Psoas muscle (tissue), 8 donors: ENCODE measurements at places on chromosomes 7 and 10. TPM values are rescaled to one million over a fixed set of nuclear protein-coding genes. Genes with fewer than 3 reads are reported as not detected.
A peak's percentile ranks its signal among the peaks of the same experiment; 100 is the strongest.

DNA sequence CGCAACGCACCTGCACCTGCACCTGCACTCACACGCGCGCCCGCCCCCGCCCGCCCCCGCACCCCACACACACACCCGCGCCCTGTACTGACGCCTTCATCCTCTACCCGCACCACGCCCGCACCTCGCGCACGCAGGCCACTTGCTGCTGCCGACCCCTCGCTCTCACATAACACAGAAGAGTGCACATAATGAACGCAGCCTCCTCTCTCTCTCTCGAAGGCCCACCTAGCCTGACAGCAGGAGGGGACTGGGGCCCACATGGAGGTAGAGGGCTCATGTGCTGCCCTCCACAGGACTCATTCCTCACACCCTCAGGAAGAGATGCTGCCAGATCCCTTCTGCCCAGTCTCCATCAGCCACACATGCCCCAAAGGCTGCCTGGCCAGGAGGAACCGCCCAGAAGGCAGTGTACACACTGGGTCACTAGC is 432 bp upstream of the CAMK2B start:
- DNase-seq = no peak

DNA sequence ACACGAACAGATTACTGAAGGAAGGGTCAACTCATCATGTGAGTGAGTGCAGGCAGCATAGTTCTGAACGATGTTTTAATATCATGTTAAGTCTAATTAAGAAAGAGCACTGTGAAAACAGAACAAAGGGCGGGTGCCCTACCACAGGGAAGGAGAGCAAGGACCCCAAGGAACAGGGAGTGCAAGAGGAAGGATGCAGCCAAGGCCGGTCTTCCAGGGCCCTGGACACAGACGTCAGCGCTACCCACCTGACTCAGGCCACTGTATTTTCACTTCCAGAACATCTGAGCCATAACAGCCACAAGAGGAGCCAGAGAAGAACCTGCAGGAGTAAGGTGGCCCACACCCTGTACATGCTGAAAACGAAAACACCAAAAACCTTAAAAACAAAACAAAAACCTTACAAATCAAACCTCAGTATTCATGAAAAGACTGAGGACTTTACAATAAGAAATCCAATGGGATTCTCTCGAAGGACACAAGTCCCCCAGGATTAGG is 506.1 kb upstream of the AKR1E2 start:
- DNase-seq = no peak

DNA sequence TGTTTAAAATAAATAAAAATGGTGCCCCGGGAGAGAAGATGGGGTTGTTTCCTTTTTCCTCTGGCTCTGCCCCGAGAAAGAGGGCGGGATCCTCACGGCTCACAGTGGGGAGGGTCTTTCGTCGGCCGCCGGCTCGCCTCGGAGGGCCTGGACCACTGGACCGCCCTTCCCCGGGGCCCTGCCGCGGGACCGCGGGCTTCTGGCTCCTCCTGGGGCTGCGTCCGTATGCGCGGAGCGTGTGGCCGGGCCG is 3.5 kb upstream of the IGF2BP3 start:
- no peak for DNase-seq

DNA sequence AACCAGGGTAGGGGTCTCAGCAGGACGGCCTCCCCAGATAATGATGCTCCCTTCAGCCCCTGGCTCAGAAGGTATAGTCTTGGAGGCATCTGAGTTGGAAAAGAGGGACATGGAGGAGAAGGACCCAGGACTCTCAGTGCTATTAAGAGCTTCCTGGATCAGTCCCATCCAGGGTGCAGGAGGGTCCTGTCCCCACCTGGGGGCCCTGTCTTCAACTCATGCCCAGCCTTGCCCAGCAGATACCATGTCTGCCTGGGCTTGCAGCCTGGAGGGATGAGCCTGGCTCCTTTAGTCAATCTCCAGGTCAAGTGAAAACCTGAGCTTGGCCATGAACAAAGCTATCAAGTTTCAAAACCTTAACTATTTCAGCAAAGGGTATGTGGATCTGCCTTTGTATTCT is 67.6 kb downstream of the PRTFDC1 start:
- DNase-seq = no peak

- peak; percentile 56 for DNase-seq
Measured at GRCh38 chr7:98870121-98870651, 372 bp upstream of the TMEM130 start.

DNA sequence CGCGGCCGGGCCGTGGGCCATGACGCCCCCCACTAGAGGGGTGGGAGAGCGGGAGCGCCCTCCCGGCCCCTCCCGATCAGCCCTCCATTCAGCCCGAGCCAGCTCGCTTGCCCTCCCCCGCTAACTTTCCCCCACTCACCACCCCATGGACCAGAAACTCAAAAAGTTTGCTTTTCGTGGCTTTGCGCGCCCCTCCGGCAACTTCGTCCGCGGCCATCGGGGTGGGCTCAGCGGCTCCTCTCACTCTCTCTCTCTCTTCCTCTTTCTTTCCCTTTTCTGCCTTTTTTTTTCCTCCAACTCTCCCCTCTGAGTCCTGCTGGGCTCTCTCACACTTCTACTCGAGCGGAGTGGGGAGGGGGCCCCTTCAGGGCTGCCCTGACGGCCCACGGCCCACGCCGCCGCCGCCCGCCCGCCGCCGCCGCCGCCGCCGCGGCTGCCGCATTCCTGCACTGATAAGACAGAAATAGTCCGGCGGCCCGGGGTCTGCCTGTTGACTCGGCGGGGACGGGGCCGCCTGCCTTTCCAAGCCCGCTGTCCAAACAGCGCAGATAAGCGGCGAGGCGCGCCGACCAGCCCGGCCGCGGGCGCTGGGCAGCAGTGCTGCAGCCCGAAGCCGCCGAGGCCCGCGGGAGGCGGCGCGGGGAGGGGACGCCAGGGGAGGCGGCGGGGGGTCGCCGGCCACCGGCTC is at the start of gene SMARCD3:
Gene SMARCD3, minus strand, starts transcription at position 349 of the 688 bp plus-strand sequence. Its CDS starts 132 bp downstream, at position 217.
- peak; percentile 83 for DNase-seq

GRCh38 chr7:136056651-136057231 is 79.6 kb upstream of the MTPN start:
- no peak for DNase-seq

GRCh38 chr10:58275908-58276307 is 6.9 kb downstream of the CISD1 start:
- no peak for DNase-seq

GRCh38 chr7:63900394-63901203 is 98.0 kb upstream of the ZNF722 start:
- peak; percentile 95 for DNase-seq

- no peak for DNase-seq
Measured at GRCh38 chr10:116215651-116216050, 57.4 kb downstream of the GFRA1 start.

GRCh38 chr7:128157906-128158305 is 83.2 kb upstream of the LEP start:
- DNase-seq = no peak

DNA sequence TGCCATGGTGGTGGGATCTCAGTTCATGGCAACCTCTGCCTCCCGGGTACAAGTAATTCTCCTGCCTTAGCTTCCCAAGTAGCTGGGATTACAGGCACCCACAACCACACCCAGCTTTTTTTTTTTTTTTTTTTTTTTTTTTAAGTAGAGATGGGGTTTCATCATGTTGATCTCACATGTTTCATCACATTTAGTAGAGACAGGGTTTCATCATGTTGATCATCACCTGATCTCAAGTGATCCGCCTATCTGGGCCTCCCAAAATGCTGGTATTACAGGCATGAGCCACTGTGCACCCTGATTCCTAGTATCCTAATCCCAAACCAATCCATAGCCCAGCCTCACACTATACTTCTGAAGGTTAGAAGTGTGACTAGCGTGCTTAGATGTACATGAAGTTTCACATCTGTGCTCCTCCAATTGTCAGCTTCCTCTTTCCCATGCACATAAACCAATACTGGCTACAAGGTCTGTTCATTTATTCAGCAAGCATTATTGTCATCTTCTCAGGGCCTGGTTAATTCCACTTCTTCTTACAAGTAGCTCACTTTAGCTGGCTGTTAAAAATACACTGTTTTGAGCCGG is 6.8 kb upstream of the NAT16 start:
- DNase-seq = no peak

- DNase-seq = no peak
Measured at GRCh38 chr10:59901470-59901869, 4.9 kb downstream of the CCDC6 start.

DNA sequence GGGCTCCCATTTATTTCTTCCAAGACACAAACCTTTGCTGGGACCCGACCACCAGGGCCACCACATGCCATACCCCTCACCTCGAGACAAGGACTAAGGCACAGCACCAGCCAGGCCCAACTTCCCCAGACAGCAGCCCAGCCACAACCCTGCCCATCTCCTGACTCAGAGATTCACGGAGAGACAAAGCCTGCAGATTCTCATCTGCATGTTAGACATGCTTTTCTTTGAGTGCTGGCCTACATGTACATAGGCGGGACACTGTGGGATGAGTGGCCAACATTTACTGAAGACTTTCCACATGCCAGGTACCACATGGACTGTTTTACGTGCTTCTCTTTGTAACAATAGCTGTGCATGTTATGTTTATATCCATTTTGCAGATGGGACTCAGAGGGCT is 221.3 kb upstream of the ZMIZ1 start:
- DNase-seq = no peak

DNA sequence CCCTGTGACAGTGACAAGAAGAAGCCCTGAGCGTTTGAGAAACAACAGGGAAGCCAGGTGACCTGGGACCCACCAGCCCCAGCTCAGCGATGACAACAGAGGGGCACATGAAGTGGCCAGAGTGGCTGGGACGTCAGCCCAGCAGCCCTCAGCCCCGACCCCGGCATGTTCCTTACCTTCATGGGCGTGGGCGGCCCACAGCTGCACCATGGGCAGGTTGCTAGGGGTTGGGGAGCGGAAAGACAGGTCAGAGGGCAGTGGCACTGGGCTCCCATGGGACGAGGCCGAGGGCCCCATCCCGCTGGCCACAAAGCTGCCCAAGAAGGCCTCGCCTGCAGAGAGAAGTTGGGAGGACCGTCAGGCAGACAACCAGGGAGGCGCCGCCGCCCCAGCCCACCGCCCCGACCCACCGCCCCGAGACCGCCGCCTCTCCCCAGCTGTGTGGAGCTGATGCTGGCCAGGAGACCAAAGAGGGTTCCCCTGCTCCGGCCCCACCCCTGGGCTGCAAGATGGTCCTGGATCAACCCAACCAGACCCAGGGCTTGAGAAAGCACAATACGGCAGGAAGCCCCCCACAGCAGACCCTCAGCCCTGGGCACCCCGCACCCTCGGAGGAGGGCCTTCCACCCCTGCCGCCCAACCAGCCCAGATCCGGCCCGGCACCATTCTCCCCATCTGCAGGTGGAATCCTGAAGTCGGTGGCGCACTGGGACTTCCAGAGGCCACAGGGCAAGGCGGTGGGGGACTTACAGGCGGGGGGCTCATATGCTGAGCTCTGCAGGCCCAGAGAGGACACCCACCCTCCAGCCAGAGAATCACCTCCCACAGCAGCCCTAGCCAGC is 29.1 kb downstream of the TNRC18 start:
- DNase-seq = no peak

GRCh38 chr7:121752706-121753105 is 120.3 kb upstream of the PTPRZ1 start:
- no peak for DNase-seq

DNA sequence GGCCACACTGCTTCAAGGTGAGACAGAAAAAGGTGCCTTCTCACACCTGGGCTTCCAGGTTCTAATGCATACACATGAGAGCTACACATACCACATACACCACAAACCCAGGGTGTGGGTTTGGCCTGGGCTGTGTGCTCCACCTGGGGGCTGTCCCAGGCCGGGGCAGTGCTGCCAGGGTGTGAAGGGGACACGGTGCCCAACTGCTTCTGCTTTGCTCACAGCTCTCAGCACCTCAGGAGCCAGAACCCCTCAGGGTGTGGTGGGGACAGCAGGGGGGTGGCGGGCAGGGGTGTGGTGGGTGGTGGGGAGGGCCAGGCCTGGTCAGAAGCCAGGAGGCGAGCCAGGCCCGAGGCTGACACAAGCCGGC is 51.1 kb downstream of the TMEM209 start:
- DNase-seq = no peak

DNA sequence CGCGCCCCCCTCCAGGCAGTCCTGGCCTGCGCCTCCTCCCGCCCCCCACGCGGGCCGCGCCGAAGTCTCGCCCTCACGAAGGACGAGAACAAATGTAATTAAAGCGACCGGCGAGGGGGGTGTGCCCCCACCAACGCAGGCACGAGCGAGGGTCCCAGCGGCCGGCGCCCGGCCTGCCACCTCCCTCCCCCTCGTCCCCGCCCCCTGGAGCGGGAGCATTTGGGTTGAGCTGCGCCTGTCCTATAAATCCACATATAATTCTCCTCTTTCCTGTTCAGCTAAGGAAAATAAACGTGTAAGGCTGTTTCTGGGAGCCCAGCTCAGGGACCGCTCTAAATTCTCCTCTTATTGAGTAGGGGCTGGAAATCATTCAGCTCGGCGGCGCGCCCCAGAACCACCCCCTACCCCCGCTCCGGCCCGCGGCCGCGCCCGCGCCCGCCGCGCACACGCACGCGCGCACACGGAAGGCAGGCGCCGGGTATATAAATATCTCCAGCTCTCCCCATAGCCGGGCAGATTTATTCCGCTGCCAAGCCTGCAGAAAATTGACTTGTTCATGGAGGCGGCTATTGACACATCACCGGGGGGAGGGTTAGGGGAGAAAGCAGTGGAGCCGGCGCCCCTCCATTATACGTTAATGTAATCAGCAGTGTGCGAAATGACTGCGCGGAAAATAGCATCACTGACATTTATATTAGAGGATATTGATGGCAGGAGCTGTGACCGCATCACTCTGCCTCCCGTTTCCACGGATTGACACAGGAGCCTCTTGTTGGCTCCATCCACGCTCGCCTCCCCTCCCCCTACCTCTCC is 61.6 kb upstream of the BTRC start:
- no peak for DNase-seq

DNA sequence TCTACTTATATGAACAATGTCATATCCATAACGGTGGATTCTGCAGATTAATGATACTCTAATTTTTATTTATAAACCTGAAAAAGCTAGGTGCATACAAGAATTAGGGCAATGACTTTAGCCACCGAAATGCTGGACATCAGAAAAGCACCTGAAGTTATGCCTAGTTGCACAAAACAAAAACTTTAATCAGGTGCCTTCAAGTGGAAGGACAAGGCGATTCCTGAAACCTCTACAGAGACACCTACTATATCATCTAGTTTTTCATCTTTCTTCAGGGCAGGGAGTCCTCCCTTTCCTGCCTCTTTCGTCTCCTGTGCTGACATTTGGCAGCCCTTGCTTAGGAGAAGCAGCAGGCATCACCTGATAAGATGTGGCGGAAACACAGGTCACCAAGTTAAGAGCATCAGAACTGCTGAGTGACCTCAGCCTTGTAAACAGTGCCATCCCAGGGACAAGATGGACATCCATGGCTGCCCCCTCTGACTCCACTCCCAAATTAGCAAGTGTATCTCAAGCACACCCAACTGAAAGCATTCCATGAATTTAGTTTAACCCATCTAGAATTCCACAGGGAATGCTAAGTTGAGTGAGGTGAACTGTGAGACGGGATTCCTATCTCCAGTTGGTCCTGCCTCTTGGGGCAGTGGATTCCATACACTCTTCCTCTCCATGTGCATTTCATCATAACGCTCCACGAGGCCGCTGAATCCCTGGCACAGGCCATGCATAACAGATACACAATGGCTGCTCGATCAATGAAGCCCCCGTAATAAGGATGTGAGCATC is 5.8 kb downstream of the ITPRIP start:
- no peak for DNase-seq

Gene CYP3A5
- polyA plus RNA-seq = 0.52 TPM

Gene GNG11
- polyA plus RNA-seq = 9.1 TPM

Gene HOXA10
- polyA plus RNA-seq = 77.5 TPM

Gene GPR15LG
- 0.15 TPM for polyA plus RNA-seq

Gene FBXO24
- 0.23 TPM for polyA plus RNA-seq

Gene SHTN1
- 0.17 TPM for polyA plus RNA-seq

Gene LIPM
- not detected for polyA plus RNA-seq

Gene SGMS1
- polyA plus RNA-seq = 6.2 TPM

Gene PKD1L1
- polyA plus RNA-seq = 0.56 TPM
